Amniotic stem cell (primary cell): ENCODE measurements at places on chromosomes 5 and 9.

DNA sequence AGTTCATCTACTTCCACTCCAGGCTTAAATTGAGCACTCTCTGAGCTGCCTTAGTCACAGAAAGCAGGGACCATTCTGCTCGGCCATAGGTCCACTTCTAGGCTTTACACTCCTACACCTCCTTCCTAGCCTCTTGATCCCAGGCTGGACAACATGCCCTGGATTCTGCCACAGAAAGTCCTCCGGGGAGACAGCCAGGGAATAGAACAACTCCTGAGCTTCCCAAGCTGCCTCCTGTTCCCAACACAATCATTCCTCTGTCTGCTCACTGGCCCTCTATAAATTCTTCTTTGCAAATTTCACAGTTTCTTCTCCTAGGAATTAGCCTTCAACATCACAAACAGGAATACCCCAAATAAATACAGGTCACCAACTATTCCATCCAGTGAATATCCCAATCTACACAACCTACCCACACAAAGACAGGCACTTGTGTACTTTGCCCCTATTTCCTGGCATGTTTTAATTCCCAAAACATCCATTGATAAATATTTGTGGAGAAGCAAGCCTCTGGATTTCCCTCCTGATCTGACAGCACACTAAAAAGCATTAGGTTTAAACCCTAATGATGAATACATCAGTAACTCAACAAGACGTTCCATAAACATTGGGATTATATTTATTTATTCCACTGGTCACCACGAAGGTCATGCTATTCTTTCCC is 125.5 kb downstream of the ENC1 start:
- no peak for DNase-seq

- DNase-seq = no peak
Observed at GRCh38 chr5:160843240-160843639, 8.8 kb downstream of the ATP10B start.

DNA sequence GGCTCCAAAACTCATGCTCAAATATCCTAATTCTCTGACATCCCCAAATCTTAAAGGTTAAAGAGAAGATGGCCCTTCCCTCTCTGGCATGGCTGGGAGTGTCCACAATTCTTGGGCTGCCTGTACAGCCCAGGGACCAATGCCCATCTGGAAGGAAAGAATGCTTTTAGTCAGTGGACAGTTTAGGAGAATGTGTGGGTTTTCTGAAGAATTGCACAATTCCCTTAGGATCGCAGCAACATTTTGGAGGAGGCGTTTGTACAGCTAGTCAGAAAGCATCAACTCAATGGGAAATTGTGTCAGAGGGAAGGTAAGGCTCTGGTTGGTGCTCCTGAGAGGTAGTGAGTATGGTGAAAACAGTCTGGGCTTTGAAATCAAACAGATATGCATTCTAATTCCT is 15.0 kb downstream of the FAM193B start:
- DNase-seq = no peak

GRCh38 chr9:108967916-108968315 is 33.7 kb downstream of the ABITRAM start:
- no peak for DNase-seq

- DNase-seq = peak; percentile 19
Observed at GRCh38 chr5:54148067-54148845, 162.1 kb downstream of the ARL15 start.
